ENCODE measurements at places on chromosomes 11 and 22. TPM values are rescaled to one million over a fixed set of nuclear protein-coding genes. Genes with fewer than 3 reads are reported as not detected.

- no peak for DNase-seq
Measured at GRCh38 chr22:20785415-20785814, 11.5 kb downstream of the SERPIND1 start.

GRCh38 chr22:24028533-24028932 is 17.4 kb downstream of the CABIN1 start:
- no peak for DNase-seq

GRCh38 chr11:130203766-130204702 is 44.5 kb downstream of the ST14 start:
- no peak for DNase-seq

The CLDN5 gene
- 0.38 TPM for total RNA-seq
